Putamen (tissue), 1 donor: ENCODE measurements at places on chromosomes 7 and 10.

- DNase-seq = no peak
Measured at GRCh38 chr7:148773334-148773733, 74.6 kb downstream of the CUL1 start.

DNA sequence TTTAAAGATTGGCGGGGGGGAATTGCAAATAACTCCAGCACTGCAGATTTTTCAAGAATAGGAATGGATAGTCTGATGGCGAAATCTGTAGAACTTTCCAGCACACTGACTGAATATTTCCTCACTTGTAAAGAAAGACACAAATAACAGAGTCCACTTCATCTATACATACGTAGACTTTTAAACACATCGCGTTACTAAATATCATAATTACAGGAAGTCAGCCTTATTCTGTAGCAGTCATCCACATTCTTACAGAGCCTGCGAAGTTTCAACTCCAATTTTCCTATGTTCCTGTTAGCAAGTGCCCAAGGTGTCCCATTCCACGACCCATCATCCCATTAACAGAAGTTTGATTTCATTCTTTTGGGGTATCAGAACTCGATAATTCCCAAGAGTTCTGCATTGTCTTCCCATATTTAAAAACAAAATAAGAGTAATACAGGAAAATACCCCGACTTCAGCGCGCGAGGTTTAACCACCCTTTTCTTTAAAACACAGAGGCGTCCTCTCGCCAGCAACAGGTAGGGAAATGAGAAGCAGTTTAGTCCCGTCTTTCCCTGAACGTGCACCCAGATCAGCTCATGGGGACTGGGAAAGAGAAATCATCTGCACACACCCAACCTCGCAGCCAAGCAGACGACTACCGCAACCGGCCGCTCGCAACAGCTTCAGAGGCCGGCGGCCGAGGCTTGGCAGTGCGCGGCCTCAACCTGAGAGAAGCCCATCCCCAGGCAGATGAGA, 880 bp downstream of the HERC4 start:
- no peak for DNase-seq

- DNase-seq = no peak
Measured at GRCh38 chr10:35294506-35294905, 41.8 kb upstream of the CCNY start.

- DNase-seq = no peak
Measured at GRCh38 chr10:15120523-15120922, 23.4 kb downstream of the RPP38 start.

DNA sequence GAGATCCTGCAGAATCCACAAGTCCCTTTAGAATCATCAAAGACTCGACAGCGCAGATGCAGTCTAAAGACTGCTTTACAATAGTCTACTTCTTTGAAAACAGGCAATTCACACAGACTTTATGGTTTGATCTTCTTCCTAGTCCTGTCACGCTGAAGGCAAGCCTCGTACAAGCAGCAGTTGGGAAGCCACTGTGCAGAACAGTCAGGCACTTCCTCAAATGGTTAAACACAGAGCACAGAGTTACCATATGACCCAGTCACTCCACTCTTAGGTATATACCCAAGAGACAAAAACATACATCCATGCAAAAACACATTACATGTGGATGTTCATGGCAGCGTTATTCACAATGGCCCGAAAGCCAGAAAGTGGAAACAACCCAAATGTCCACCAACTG, 41.4 kb downstream of the LRRC20 start:
- DNase-seq = no peak

DNA sequence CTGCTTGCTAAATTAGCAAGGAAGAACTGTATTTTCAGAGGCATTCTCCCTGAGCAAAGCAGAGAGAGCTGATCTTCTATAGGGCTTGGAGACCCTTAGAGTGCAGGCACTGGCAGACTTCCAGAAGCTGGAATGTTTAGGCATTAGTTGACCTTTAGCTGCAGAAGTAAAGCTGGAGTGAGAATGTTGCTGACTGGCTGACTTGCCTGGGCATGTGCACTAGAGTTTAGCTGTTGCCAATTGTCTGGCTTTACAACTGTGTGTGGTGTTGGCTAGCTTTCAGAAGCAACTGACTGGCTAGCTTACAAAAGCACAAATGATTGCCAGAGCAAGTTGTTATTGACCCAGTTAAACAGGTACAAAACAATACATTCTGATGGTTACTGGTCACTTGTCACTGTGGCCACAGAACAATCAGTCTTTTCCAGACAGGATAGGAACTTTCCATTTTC, 25.1 kb downstream of the FAM13C start:
- peak; percentile 80 for DNase-seq

GRCh38 chr7:12524794-12525386, 45.6 kb upstream of the SCIN start:
- DNase-seq = peak; percentile 18

GRCh38 chr10:11336722-11337162, 274.7 kb downstream of the USP6NL start:
- DNase-seq = peak; percentile 80

DNA sequence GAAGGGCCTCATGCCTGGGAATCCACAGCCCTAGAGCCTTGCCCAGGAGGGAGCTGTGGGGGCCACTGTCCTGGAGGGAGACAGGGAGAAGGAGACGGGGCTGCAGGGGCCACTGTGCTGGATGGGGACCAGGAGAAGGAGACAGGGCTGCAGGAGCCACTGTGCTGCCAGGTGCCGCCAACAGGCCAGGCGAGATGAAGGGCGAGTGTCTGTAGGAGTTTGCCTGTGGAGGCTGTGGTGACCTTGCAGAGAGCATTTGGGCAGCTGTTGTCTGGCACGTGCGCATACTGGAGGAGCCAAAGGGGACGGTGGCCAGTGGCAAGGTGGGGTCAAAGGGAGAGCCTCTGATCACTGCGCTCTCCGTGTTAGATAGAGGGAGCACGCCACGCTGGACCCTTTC, 79.2 kb downstream of the NKX6-2 start:
- DNase-seq = no peak

- no peak for DNase-seq
Measured at GRCh38 chr7:117082647-117083046, 129.3 kb downstream of the ST7 start.

- DNase-seq = no peak
Measured at GRCh38 chr10:104446151-104446550, 92.5 kb downstream of the CFAP58 start.

- DNase-seq = no peak
Measured at GRCh38 chr10:25604591-25604990, 329.4 kb upstream of the MYO3A start.

DNA sequence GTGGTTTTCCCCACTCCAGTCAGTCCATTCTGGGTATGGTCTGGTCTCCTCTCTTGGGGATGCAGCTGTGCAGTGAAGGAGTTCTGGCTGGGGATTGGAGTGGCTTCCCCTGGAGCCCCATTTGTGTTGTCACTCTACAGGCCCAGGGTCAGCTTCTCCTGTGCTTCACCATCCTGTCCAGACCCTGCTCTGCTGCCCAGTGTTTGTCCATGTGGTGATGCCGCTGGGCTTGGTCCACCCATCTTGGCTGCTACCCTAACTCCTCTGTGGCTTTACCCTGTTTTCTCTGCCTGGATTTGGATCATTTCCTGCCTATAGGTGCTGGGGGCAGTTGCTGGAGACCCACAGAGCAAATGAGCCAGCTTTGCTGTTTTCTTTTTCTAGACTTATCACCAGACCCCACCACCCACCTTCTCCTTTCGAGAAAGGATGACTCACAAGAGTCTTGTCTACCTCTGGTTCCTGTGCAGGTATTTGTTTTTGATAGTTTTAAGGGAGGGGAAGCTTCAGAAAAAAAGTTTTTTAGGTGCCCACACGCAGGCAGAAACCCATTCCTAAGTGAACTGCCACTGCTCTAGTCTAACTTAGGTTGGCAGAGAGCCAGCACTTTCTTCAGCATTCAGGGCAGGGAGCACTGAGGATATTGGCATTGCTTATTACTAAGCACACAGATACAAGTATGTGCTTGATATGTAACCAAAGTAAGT, 8.5 kb downstream of the ZDHHC16 start:
- no peak for DNase-seq

DNA sequence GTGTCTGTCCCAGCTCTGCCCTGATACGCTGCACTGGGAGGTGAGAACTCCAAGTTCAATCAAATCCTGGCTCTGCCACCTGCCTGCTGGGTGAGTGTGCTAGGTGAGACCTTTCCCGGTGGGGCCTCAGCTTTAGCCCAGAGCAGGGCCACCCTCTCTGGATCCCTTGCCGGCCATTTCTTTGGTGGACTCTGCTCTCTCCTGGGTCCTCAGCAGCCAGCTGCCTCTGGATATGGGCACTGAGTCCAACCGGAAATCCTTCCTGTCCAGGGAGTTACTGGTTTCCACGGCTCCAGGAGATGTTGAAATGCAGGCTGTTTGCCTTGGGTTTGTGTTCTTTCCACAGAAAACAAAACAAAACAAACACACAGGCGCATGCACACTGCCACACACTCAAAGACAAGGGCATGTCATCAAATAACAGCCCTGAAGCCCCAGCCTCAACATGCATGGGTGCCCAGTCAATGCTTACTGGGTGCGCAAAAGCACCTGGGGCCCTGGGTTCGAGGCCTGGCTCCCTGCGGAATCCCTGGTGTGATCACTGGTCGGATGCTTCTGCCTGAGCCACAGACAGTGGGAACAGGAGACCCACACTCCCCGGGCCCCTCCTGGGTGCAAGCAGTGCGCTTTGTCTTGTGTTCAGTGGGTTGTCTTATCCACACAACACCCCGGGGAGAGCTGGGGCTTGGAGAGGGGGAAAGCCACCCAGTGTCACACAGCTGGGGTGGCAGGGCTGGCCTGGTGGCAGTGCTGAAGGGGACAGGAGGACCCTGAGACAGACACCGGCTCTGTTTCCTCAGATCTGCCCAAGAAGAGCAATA, 33.1 kb downstream of the PPIF start:
- no peak for DNase-seq

- DNase-seq = no peak
Measured at GRCh38 chr10:125124907-125125306, 35.5 kb downstream of the CTBP2 start.

DNA sequence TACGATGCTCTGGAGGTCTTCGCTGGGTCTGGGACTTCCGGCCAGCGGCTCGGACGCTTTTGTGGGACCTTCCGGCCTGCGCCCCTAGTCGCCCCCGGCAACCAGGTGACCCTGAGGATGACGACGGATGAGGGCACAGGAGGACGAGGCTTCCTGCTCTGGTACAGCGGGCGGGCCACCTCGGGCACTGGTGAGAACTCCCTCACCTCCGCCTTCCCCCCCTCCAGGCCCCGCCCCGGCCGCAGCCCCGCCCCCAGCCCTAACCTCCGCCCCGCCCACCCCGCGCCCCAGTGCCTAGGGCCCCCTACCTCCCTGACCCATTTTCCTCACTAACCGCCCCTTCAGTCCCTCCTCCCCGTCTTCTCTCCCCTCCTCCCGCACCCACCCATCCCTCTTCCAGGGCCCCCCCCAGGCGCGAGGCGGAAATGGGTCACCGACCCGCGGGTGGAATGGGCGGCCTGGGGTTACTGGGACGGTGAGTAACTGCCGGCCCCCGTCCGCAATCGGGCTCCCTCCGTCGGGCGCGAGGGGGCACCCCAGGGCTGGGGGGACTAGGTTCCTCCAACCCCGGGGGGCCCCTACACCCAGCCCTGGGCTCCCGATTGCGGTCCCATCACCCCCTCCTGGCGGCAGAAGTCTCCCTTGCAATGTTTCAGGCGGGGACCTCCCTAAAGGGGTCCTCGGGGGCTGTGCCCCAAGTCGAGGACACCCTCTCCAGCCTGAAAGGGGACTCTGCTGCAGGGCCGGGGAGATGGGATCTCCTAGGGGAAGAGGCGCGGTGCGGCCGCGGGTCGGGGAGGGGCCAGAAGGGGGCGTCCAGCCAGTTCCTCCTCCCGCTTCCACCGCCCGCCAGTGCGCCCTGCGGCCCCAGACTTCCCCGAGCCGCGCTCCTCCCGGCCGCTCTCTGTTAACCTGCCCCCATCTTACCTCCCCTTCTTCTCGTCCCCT, 2.1 kb downstream of the PCOLCE start:
- no peak for DNase-seq
